ENCODE measurements at places on chromosomes 4 and X. TPM values are rescaled to one million over a fixed set of nuclear protein-coding genes. Genes with fewer than 3 reads are reported as not detected.

CHST7 gene
- 5.5 TPM for total RNA-seq

FAM47E gene
- 5.9 TPM for total RNA-seq

DNA sequence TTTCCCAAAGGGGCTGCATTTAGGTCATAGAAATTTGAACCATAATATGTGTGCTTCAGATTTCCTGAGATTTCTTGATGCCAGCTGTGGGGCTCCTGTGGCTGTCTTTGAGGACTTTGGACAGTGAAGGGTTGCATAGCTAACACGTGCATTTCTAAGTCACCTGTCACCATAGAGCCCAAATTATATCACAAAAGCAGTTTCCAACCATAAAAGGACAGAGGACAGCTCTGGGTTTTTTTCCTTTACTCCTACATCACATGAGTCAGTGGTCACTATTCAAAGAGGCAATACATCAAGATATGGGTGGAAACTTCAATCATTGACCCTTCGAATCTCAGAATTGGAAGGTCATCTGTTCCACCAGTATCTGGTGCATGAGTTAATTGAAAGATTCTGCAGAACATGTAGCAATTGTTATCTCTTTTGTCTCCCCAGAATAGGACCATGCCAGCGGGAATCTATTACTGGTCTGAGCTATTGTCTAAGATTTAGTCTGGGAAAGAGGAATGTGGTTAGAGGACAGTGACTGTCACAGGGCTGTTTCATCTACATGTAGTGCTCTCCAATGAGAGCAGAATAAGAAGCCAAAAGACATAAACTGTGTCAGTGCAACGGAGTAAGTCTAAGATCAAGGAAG is 133.5 kb downstream of the AASDH start:
- DNase-seq = peak; percentile 50
- peak overlapping the region; percentile 95 for H3K27ac ChIP-seq
- H3K36me3 ChIP-seq = no peaks in the 10 kb centered on the region
- H3K27me3 ChIP-seq = no peaks in the 10 kb centered on the region

DNA sequence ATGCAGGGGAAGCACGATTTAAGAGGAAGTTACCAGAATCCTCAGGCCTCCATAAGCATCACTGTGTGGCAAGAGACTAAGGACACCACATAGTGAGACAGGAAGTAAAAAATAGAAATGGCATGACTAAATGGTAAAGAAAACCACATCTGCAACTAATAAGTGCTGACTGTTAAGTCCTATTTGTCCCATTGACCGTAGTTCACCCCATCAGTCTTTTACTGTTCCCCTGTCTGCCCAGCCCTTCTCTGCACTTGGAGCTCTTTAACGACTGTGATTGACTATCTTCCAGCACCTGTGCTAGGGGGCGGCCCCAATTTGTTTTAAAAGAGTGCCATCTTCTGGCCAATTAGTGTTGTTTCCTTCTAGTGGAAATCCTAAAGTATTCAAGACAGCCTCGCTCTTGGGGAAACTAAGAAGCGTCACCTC is 94.2 kb downstream of the MAOA start:
- H3K27me3 ChIP-seq = no peaks in the 10 kb centered on the region
- peak; percentile 77 for DNase-seq
- no peak overlapping the region for H3K4me3 ChIP-seq
- no peak overlapping the region for H3K27ac ChIP-seq
- H3K4me1 ChIP-seq = peaks cover 4% of the 10 kb centered on the region

VSIG1 gene
- total RNA-seq = 22.5 TPM

DNA sequence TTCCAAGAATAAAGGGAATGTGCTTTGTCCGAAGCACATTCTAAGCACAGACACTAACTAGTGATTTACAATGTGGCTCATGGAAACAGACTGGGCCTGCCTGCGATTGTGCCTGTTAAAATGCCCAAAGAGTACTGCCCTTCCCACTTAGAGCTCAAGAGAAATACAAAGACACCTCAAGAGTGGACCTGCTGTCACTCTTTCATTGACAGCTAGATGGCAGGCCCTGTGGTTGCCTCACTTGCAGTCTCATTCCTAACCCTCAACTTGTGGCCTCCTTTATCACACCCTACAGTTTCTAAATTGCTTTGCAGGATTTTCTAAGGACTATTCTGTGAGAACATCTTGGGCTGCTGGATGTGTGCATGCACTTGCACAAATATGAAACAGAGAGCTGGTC is 331.0 kb upstream of the EMCN start:
- no peaks in the 10 kb centered on the region for H3K27me3 ChIP-seq
- H3K4me1 ChIP-seq = no peaks in the 10 kb centered on the region
- no peak overlapping the region for H3K27ac ChIP-seq
- no peaks in the 10 kb centered on the region for H3K36me3 ChIP-seq
- DNase-seq = peak; percentile 34

GRCh38 chrX:115939070-115939469 is 231.5 kb upstream of the AGTR2 start:
- no peaks in the 10 kb centered on the region for H3K36me3 ChIP-seq
- H3K27ac ChIP-seq = no peak overlapping the region
- no peaks in the 10 kb centered on the region for H3K4me1 ChIP-seq
- no peaks in the 10 kb centered on the region for H3K27me3 ChIP-seq
- H3K4me3 ChIP-seq = no peak overlapping the region
- no peak for DNase-seq

TENM3 gene
- total RNA-seq = 70.9 TPM

GRCh38 chr4:186936496-186937375 is 213.1 kb upstream of the FAT1 start:
- H3K27me3 ChIP-seq = no peaks in the 10 kb centered on the region
- H3K36me3 ChIP-seq = no peaks in the 10 kb centered on the region
- peak overlapping the region; percentile 89 for H3K27ac ChIP-seq
- H3K4me3 ChIP-seq = peak overlapping the region; percentile 9

GRCh38 chrX:15214588-15214987 is 55.3 kb downstream of the ASB9 start:
- no peaks in the 10 kb centered on the region for H3K4me1 ChIP-seq
- H3K27ac ChIP-seq = no peak overlapping the region
- no peak for DNase-seq
- H3K27me3 ChIP-seq = no peaks in the 10 kb centered on the region
- no peaks in the 10 kb centered on the region for H3K36me3 ChIP-seq
- no peak overlapping the region for H3K4me3 ChIP-seq

SRPX2 gene
- total RNA-seq = 19.1 TPM

ABCG2 gene
- 10.0 TPM for total RNA-seq

ETDA gene
- total RNA-seq = not detected

DNA sequence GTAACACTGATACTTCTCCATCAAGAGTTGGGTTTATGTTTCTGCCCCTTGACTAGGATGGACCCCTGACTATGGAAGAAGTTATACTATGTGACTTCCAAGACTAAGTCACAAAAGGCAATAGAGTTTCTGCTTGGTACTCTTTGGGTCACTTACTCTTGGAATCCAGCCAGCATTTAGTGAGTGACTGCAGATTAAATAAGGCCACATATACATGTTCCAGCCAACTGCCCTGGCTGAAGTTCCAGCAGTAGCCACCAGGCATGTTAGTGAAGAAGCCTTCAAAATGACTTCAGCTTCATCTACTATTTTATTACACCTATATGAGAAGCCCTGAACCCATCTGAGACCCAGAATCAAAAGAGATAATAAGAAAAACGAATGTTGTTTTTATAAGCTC is 524.0 kb downstream of the DMD start:
- no peaks in the 10 kb centered on the region for H3K36me3 ChIP-seq
- no peak overlapping the region for H3K4me3 ChIP-seq
- H3K27ac ChIP-seq = no peak overlapping the region
- H3K27me3 ChIP-seq = no peaks in the 10 kb centered on the region
- no peak for DNase-seq

OTUD6A gene
- not detected for total RNA-seq

Data from hepatocyte (in vitro differentiated cells).